Stimulated activated CD8-positive, alpha-beta memory T cell treated with anti-CD3 and anti-CD28 coated beads, Interleukin-2, amount 100 ng/mL, for 1 hour (primary cell): ENCODE measurements at places on chromosomes 11 and 22.

- DNase-seq, result no peak
Observed at GRCh38 chr11:109870297-109870696, 222.9 kb upstream of the ZC3H12C start.

DNA sequence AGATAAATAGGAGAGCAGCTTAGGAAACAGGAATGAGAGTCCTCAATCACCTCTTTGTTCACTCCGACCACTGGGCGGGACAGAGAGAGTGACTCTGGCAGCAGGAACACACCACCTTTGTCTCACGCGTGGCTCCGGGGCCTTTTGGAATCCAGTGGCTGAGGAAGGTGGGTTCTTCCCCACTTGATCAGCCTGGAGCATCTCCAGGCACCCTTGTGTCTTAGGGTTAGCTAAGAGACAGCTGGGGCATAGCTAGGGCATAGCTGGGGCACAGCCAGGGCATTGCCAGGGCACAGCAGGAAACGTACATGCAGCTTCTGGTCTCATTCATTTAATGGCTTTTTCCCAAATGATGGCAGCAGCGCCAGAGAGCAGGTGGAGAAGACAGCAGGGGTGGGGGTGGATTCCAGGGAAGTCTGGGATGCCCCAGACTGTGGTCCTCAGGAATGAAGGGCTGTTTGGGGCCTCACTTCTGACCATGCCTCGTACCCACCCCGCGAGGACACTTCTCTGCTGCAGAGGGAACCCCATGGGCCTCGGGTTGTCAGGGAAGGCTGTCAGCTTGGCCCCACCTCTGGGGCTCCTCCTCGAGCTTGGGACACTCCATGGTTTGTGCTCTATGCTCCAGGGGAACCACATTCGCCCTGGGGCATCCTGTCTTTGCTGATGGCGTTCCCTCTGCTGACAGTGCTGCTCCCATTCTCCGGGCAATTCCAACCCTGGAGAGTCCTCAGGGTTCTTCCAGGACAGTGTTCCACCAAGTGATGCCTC lies 30.4 kb upstream of the SHANK2 start:
- no peak for DNase-seq

DNA sequence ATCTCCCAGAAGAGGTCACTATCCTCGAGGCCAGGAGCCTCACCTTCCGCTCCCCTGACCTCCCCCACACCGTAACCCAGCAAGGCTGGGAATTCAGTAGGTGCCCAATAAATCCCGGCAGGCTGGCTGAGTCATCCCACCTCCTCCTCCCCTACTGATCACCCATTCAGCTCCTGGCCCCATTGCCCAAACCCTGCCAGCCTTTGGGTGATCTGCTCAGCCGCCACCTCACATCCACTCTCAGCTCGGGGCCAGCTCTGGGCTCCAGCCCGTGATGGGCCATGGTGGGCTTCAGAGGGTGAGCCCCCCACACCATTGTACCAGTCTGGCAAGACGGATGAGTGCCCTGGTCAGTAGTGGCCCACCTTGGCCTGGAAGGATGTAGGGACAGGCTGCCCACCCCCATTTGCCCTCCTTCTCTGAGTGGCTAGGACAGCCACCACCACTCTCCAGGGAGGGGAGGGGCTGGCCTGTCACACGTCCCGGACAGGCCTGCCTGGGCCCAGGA lies 8.2 kb downstream of the TRPM5 start:
- DNase-seq, result no peak

- DNase-seq, result no peak
Observed at GRCh38 chr11:11537871-11538270, 83.9 kb downstream of the GALNT18 start.

DNA sequence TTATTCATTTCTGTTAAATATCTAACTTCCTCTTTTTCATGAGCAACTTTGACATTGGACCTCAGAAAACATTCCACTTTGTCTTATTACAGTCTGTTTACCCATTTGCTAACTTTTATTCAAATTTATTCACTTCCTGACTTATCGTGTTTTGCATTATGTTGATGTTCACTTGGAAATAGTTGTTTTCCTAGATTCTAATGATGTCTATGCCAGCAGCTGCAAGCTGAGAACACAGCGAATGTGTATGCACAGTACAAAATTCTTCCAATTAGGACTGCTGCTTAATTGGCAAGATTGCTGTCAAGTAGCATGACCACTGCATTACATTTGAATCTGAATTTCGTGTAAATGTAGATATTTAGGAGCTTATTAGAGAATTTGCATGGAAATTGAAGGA lies 61.5 kb upstream of the GRIA4 start:
- no peak for DNase-seq

GRCh38 chr11:125750629-125751028 lies 4.5 kb downstream of the PATE1 start:
- no peak for DNase-seq

- DNase-seq, result no peak
Observed at GRCh38 chr11:134358856-134359490, 27.2 kb downstream of the GLB1L2 start.

DNA sequence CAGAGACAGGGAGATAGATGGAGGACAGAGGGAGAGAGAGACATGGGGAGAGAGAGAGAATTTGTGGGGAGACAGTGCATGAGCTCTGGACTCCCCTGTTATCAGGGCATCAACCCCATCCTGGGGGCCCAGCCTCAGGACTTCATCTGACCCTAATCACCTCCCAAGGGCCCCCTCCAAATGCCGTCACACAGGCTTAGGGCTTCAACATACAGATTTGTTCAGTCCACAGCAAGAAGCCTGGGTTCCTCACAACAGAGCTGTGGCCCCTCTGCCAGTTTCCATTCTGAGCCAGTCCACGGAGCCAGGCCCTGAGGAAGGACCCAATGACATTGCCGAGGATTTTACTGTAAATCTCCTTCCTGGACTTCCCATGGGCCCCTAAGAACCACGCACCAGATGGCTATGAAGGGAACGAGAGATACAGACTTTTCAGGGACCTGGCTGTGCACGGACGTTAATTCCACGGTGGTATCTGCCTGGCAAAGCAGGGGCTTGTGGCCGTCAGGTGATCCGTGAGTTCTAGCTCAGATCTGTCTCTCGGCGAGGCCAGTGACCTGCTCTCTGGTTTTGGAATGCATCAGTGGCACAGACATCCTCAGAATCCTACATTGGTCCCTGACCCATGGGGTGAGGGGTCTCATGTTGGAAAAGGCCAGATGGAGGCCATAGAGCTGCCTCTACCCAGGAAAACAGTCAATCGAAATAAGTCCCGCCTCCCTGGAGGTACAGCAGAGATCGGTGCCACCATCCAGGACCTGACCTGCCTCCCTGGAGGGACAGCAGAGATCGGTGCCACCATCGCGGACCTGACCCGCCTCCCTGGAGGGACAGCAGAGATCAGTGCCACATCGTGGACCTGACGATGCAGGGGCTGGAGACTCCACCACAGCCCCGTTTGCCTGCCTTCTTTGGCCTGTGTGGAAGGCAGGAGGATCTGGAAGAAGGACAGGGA lies 8.7 kb upstream of the B4GALNT4 start:
- no peak for DNase-seq

DNA sequence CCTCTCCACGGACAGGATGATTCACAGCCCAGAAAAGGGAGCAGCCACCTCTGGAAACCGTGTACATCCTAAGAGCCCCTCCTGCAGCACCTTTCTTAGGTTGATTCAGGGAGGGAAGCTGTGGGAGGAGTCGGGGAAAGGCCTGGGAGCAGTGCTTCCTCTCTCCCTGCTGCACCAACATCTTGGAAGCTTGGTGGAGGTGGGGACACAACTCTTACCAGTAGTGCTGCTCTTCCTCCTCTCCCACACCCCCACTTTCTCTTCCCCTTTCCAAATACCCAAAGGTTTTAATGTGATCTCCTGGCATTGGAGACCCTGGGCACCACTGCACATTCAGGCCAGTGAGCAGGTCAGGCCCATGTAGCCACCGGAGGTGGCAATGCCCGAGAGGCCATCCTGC lies 46.4 kb upstream of the HORMAD2 start:
- DNase-seq, result no peak

DNA sequence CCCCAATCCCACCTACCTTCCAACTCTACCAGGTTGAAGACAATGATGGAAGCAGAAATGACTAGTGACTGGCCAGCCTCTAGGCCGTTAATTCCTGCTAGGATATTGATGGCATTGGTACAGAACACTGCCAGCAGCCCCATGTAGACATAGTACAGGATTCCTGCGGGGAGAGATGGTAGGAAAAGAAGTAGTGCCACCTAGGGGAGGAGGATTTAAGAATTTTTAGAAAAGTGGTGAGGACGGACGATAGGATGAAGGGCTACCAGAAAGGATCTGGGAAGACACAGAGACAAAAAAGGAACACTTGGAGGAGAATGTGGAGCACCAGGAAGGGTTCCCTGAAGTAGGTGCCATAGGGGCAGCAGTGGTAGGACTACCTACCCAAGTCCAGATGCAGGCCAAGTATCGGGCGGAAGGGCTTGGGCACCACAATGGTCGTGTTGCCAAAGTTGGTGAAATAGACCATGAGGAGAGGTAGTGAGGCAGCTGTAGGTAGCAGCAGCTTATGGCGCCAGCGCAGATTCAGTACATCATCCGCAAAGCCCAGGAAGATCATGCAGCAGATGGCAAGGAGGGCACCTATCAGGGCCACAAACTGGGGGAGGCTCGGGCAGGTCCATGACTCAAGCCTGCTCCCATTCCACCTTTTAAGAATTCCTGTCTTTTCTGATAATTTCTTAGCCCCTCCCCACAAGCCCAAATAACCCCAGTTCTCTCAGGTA lies 1.2 kb downstream of the DPAGT1 start:
- DNase-seq, result no peak

- no peak for DNase-seq
Observed at GRCh38 chr22:23673826-23674690, 16.8 kb upstream of the RGL4 start.

- DNase-seq, result no peak
Observed at GRCh38 chr11:124533626-124534025, 9.8 kb downstream of the OR8B12 start.

DNA sequence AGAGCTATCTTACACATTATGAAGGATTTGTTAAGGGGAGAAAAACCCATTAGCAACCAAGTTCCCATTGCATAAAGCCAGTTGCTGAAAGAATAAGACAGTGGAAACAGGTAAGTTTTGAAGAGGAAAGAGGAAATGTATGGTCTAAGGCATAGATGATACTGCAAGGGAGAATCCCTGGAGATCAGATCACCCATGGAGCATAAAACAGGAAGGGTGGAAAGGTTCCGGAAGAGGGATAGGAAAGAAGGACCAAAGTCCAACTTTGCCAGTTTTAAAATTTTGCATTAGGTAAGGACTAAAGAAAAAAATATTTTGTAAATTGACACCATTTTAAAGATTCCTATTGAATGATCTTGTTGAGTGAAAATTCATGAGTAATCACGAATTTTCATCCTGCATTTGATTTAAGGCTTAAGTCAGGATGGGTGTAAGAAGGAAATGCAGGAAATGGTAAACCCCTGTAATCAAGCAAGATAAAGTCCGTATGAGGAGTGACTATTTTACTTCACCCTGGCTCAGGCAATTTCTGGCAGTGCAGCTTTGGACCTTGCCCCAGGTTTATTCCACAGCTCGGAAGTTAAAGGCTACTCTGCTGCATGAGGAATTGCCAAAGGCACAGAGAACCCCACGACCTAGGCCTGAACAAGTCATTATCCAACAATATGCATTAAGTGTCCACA lies 70.9 kb downstream of the CCDC34 start:
- DNase-seq, result no peak

DNA sequence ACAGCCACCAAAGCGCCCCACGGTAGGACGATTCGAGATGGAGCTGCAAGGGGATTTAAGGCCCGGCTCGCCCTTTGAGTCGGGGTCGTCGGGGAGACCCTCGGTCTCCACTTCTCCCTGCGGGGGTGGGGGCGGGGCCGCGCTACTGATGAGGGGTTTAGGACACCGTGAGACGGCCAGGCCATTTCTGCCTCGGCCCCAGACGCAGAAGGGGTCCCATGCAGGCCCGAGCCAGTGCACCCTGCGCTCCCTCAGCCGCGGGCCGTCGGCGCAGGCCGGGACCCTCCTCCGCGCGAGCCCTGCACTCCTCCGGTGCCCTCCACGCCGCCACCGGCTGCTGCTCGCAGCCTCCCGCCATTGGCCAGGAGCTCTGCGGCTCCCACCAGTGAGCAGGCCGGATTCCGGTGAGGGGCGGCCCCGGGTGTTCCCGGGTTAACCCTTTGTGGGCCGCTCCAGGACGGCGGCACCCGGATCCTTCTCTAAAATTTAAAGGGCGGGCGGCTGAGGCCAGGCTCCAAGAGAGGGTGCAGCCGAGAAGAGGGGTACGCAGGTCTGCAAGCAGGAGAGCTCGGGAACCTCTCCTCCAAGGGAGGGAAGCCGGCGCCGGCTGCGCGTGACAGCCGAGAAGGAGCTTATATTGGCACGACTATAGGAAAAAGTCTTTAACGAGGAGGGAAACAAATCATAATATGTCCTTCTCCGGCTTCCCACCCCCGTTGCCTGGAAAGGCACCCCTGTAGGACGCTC lies 18.0 kb downstream of the CREB3L1 start:
- DNase-seq, result peak; percentile 58

- DNase-seq, result no peak
Observed at GRCh38 chr11:20066783-20067156, 93.5 kb downstream of the DBX1 start.

DNA sequence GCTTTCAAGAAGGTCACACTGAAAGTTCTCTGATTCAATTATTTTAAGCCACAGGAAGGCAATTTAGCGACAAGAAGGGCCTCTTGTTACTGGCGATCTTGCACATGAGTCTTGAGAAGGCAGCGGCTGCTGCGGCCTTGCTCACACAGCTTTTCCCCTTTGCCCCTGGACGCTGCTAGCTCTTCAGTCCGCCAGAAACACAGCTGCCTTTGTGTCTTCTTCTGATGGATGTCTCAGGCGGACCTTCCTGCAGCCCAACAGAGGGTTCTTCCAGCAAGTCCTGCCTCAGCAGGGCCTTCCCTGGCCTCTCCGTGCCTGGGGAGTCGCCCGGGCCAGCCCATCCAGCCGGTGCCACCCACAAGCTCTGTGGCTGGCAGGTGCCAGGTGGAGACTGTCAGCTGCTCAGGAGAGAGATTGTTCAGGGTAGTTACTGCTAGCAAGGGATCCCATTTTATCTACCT lies 59.4 kb downstream of the PKNOX2 start:
- no peak for DNase-seq

- DNase-seq, result no peak
Observed at GRCh38 chr11:95245038-95245437, 14.0 kb upstream of the SESN3 start.

- no peak for DNase-seq
Observed at GRCh38 chr11:31640611-31641010, 131.0 kb downstream of the ELP4 start.

DNA sequence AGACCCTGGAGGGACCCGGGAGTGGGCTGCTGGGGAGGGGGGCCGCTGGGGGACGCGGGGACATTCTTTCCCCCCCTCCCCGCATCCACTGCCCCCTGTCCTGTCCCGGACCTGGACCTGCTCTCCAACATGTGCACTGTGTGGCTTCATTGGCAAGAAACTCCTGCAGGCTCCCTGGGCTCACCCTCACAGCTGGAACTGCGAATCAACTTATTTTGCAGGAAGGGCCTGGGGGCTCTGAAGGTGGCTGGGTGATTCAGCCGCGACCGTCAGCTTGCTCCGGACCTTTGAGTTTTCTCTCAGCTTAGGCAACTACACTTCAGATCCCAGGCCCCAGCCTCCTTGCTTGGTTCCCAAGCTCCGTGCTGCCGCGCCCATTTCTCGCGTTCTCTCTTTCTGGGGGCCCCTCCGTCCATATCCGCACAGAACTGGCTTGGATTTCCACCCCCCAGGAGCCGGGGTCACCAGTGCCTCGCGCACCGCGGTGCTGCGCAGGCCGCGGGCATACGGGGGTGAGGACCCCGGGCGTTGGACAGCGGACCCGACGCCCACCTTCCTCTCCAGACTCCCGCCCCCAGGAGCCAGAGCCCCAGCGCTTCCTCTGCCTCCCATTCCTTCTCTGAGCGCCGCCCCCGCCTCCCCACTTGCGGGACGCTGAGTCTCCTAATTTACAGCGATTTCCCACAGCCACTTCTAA lies 471 bp upstream of the AHNAK start:
- no peak for DNase-seq
